A549 treated with DMSO at 1 μM for 4 hours (cell line): ENCODE measurements at places on chromosomes 2 and 18. TPM values are rescaled to one million over a fixed set of nuclear protein-coding genes. Genes with fewer than 3 reads are reported as not detected.

The NIF3L1 gene
- total RNA-seq, result 35.9 to 46.2 TPM (median 43.4 TPM) in 5 replicates

The IL1RL1 gene
- 0.84 to 1.6 TPM (median 1.1 TPM) in 5 replicates for total RNA-seq

The TSHZ1 gene
- 5.3 to 7.1 TPM (median 6.4 TPM) in 5 replicates for total RNA-seq

The CTAGE1 gene
- not detected in 5 replicates for total RNA-seq

The ARHGAP28 gene
- total RNA-seq, result 0.03 to 0.37 TPM (median 0.09 TPM) in 5 replicates

The DAPL1 gene
- not detected in 5 replicates for total RNA-seq

The NEU2 gene
- total RNA-seq, result not detected in 5 replicates

The ITGA6 gene
- 38.3 to 53.8 TPM (median 48.3 TPM) in 5 replicates for total RNA-seq

The KLHL30 gene
- 0.07 to 0.22 TPM (median 0.12 TPM) in 5 replicates for total RNA-seq

The SCYGR2 gene
- total RNA-seq, result not detected in 5 replicates

The RTP5 gene
- not detected in 5 replicates for total RNA-seq

The RAD51AP2 gene
- not detected in 5 replicates for total RNA-seq

The CNGA3 gene
- total RNA-seq, result 0.03 TPM in 1 of 5 replicates, not detected in the others

The TMEM17 gene
- 5.3 to 6.8 TPM (median 5.7 TPM) in 5 replicates for total RNA-seq
